Inflammatory macrophage (primary cell): ENCODE measurements at places on chromosomes 2 and 18.

DNA sequence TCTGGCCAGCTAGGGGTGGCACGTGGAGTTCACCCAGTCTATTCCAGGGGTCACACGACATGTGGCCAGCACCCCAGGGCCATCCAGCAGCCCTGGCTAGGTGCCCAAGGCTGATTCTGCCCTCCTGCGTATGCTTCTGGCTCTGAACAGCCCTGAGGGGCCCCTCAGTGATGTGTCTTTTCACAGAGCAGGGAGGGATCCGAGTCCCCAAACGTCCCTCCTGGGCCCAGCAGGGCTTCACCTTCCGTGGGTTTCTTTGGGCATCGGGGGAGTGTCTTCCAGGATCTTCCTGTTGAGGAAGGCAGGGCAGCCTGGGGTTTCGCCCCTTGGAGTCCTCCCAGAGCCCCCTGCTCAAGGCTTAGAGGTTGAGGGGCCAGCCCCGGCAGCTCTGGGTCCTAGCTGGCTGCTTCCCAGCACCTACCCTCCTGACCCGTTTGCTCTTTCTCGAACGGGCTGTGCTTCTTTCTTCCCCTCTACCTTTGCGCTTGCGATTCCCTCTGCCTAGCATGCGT is 165.9 kb downstream of the DYSF start:
- no peak for DNase-seq

- DNase-seq, result no peak
Observed at GRCh38 chr2:19360266-19360965, 2.0 kb upstream of the OSR1 start.

- no peak for DNase-seq
Observed at GRCh38 chr18:62556397-62556796, 33.6 kb downstream of the ZCCHC2 start.

GRCh38 chr2:88811233-88811632 is 119.8 kb downstream of the RPIA start:
- DNase-seq, result no peak

DNA sequence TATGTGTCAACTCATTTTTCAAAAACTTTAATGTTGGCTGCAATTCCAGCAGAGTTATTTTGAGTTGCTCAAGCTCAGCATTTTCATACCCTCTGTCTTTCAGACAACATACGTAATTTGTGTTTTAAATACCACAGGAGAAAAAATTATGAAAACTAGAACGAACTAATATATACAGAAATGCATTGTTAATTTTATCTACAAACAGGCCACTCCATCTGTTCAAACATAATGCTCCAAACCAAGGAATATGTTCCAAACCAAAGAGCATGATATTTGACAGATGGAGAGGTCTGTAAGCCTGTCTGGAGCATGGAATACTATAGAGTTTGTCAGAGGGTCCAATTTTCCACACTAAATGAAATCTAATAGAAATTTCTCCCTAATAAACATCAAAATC is 536.2 kb upstream of the FSIP2 start:
- no peak for DNase-seq

DNA sequence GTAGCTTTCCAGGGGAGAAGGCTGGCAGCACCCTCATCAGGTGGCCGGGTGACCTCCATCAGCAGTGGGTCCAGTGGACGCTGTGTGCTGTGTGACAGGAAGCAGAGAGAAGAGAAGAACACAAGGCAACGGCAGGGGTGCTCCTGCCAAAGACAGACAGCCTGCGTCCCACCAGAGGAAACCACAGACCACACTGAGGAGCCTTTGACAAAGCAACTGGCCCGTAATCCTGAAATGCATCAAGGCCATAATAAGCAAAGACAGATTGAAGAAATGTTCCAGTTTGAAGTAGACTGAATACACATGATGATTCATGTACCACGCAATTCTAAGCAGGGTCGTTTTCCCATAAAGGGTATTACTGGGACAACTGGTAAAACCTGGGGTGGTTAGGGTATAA is 172.4 kb downstream of the FBXO15 start:
- no peak for DNase-seq

GRCh38 chr2:69703189-69703588 is 38.7 kb upstream of the ANXA4 start:
- peak; percentile 86 for DNase-seq

- peak; percentile 81 for DNase-seq
Observed at GRCh38 chr2:172995323-172996244, 80.1 kb upstream of the MAP3K20 start.

- DNase-seq, result no peak
Observed at GRCh38 chr2:45237850-45238542, 228.7 kb upstream of the SIX2 start.

DNA sequence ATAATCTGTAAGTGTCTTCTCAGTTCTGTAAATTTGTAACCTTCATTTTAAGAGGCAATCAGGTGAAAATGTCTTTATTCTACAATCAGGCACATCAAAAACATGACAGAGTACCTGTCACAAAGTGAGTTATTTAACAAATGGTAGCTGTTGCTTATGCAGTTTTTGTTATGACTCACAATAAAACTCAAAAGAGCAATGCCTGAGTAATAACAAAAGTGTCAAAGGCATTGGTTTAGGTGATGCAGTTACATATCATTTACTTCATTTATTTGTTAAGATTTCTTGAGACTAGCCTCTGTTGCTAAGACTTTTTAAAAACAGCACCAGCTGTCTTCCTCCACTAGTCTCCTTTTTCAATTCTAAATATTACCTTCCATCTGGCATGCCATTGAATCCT is 177.8 kb downstream of the KIAA1328 start:
- no peak for DNase-seq

- DNase-seq, result no peak
Observed at GRCh38 chr18:48826271-48826670, 124.5 kb downstream of the SMAD7 start.

GRCh38 chr2:179861027-179861415 is 391 bp downstream of the ZNF385B start:
- no peak for DNase-seq

DNA sequence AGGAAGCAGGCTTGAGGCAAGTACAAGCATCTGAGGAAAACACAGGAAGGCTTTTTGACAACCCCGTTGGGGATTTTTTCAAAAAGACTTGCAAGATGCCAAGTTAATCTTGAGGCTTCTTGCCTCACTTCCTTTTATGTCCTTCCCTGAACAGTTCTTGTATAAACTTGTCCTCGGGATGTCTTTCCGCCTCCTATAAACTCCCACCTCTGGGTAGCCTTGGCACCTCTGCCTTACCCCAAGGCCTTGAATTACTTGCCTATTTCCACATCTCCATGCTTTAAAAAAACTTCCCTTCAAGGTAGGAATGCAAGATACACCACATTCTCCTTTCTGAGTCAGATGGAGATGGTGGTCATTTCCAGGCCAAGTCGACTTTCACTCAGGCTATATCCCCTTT is 106.4 kb upstream of the RBBP8 start:
- DNase-seq, result no peak

GRCh38 chr2:120316528-120317179 is 29.3 kb upstream of the INHBB start:
- no peak for DNase-seq

GRCh38 chr2:77009307-77009706 is 512.9 kb downstream of the LRRTM4 start:
- DNase-seq, result no peak

DNA sequence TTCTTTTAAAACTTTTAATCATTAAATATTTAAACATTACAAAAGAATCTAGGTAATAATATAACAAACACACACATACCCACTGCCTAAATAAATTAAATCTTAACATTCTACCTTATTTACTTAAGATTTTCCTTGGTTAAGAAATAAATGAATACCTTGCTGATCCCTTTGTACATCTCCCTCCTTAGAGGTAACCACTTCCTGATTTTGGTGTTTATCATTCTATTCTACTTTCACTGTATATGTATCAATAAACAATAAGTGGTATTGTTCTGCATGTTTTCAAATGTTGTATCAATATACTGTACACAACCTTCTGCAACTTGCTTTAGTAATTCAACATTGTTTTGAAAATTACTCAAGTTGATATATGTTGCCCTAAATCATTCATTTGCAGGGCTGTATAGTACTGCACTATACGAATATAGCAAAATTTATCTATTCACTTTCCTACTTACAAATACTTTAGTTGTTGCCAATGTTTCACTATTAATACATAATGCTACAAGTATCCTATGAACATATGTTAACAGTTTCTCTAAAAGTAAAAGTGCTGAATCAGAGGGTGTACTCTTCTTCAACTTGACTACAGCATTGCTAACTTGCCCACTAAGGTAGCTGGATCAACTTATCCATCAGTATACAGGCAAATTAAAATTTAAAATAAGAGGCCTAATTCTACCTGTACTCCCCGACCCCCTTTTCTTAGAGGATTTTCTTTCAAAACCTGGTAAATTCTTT is 65.8 kb downstream of the MEMO1 start:
- no peak for DNase-seq

DNA sequence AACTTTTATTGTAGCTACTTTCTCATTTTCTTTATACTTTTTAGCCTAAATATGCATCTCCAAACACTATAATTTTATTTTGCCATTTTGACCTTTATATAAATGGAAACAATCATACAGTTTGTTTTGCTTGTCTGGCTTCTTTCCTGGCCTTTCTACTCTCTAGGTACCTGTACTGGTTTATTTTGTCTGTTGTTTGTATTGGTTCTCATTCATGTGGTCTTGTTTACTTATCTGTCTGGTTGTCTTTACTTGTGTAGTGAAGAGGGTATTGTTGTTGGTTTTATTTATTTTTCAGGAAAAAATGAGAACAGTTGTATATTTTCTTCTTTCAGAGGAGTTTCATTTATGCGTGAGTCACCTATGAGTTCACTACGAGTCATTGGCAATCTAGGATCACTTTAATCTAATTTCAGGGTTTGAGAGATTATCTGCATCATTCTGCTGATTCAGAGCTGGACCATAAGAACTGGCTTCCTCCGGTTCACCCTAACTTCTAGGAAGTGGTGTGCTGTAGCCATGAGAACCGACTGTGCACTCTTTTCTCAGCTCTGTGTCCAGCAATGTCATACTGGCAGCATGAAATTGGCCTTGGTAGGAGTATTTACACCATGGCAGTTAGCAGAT is 33.1 kb upstream of the HDAC4 start:
- no peak for DNase-seq

GRCh38 chr2:31038385-31038784 is 99.9 kb downstream of the GALNT14 start:
- no peak for DNase-seq

DNA sequence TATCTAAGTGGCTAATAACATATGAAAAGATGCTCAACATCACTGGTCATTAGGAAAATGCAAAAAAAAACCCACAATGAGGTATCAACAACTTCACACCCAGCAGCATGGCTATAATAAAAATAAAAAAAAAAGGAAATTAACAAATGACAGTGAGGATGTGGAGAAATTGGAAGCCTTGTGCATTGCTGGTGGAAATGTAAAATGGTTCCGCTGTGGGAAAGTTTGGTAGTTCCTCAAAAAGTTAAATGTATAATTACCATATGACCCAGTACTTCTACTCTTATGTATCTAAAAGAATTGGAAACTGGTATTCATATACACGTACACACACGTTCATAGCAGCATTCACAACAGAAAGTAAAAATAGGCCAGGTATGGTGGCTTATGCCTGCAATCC is 15.5 kb upstream of the CACNB4 start:
- peak; percentile 10 for DNase-seq

DNA sequence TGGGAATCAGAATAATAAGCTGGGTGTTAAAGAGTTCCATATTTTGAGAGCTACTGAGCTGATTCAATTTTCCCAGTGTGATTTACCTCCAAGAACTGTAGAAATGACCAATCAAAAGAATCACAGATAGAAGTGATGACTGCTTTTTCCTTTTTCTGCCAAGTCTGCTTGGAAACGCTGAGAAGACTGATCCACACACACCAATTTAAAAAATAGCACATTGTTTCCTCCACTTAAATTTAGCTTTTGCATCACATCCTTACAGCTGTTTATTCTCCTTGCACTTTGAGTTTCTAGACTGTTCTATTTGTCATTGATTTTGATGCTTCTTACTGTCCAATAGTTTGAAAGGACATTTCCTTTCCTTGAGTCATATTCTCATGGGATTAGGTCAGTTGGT is 590.3 kb upstream of the CHAC2 start:
- DNase-seq, result no peak

- no peak for DNase-seq
Observed at GRCh38 chr18:11800566-11801334, 50.5 kb upstream of the CHMP1B start.

DNA sequence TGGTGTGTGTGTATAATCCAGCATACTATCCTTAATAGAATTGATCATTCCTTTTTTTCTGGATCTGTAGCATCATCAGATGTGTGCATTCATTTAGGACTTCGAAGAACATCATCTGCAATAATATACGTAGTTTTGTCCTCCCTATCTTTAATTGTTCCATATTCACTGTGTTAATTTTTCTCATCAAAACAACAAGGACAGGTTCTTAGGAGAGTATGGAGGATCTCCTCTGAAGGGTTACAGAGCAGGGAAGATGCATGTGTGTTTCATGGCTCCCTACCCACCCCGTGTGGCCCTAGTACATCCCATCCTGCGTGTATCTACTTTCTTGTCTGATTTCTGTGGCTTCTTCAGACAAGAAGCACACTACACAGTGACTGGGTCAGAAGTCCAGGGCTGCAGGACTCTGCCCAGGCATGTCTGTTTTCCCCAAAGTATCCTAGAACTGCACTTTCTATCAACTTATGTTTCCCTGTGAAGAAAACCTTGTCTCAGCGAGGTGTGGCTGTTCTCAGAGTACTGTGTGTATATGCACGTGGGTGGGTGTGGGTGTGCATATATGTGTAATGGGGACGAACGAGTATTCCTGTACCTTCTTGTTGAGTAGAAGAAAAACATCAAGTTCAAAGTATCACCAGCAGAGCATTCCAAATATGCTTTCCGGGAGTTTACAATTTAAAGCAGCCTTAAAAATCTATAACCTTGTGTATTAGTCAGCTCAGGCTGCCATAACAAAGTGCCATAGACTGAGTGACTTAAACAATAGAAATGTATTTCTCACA is 220.4 kb upstream of the FOSL2 start:
- no peak for DNase-seq

GRCh38 chr2:144597894-144598593 is 78.1 kb upstream of the ZEB2 start:
- DNase-seq, result no peak

GRCh38 chr18:68763083-68763482 is 34.8 kb upstream of the CCDC102B start:
- DNase-seq, result no peak

GRCh38 chr2:130337735-130338325 is 4.9 kb upstream of the IMP4 start:
- peak; percentile 36 for DNase-seq

DNA sequence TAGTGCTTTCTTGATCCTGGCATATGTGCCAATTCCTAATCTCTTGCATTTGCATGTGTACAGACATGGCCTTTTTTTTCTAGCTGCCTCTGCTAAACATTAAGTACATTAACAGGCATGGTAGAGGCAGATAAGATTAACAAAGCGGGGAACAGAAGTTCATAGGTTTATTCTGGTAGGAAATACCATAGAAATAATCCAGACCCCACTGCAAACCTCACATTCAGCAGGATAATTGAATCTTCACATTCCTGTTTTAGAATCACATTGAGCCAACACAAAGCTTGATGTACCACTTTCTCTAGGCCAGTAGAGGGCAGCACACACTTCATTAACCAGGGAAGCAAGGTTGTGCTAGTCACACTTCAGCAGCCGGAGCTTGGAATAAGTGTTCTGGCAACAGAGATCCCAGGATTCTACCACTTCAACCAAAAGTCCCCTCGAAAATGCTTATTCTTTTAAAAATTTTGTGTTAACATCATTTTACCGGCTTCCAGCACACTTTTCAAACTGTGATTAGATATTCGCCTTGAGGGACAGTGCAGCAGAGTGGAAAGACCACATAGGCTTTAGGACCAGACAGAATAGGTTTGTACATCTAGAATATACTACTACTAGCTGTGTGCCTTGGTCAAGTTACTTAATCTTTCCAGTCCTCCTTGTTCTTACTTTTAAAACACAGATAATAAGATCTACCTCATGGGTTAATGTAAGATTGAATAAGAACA is 420.2 kb upstream of the CHST9 start:
- DNase-seq, result peak; percentile 31
